CD4-positive, alpha-beta T cell treated with Interleukin-21 for 1 hour (primary cell): ENCODE measurements at places on chromosomes 4 and X.
A peak's percentile ranks its signal among the peaks of the same experiment; 100 is the strongest.

DNA sequence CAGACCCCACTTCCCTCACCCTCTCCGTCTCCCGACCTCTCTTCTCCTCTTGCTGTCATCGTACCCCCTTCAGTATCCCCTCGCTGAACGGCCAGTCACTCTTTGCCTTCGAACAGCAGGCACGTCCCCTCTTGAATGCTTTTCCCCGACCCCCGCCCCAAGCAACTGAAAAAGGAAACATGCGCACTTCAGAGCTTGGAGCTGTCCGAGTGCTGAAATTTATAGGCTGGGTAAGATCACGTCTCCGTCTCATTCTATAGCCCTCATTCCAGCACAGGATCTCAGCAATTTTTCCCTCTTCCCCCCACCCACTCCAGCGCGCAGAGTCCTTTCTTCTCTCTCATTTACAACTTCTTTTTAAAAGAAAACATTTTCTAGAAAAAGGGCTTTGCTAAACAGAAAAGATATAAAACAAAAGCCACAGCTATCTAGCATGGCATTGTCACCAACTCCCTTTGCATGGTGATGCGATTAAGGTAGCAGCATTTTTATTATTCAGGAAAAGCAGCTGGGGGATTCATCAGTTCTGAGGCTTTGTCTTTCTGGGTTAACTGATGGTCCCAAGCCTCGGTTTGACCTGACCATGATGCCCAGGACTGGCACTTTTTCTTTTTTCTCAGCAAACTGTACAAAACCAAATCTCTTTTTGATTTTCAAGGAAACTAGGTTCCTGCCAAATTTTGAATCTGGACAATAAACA is at the start of gene GLRA2:
Gene GLRA2 (plus strand): TSS at position 247 of the 700 bp plus-strand sequence. CDS start 522 bp downstream, outside the sequence.
- peak; percentile 4 for DNase-seq

DNA sequence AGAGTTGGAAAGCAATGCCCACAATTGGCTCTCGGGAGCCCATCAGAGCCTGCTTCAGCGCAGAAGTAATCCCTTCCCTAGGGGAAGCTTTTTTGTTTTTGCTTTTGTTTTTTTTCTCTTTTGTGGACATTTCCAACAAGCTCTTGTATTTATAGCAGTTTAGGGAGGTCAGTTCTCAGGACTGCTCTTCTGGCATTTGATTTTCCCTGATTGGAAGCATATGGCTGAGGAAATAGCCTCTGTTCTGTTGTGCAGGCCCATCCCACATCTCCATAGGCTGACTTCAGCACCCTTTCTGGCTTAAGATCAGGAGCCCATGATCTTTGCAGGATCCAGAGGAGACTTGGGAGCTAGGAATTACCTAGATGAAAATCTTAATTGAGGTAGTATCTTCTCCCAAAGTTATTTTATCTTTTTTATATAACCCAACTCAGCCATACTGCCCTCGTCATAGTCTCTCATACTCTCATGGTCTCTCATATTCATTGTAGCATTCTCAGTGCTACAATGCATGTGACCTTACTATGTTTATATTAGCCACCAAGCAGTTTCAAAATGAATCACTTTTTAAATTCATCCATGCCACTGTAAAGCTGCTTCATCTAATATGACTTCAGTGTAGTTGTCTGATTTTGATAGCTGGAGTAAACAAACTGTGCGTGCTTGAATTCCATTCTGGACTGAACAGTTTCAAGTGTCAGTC is 16.7 kb downstream of the PAGE4 start:
- DNase-seq = no peak

GRCh38 chr4:116223040-116223732 is 862.2 kb downstream of the TRAM1L1 start:
- DNase-seq = no peak

GRCh38 chr4:182741914-182742313 is 175.3 kb downstream of the DCTD start:
- DNase-seq = no peak

- peak; percentile 84 for DNase-seq
Measured at GRCh38 chr4:15649914-15650545, 5.1 kb downstream of the FBXL5 start.

DNA sequence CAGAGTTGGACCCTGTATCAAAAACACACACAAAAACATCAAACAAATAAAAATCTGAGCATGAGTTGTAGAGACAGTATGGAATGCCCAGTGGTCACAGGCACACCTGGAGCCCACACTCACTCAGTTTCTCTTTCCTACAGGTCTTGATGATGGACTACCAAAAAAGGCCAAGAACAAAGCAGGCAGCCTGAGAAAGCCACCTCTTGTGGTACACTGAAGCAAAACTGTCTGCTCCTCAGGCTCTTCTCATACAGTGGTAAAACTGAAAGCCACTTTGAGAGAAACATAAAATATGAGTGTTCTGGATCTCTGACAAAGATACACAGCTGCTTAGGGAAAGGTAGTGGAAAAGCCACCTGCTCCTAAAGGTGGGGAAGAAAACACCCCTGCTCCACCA is 1206.9 kb downstream of the FSTL5 start:
- no peak for DNase-seq

DNA sequence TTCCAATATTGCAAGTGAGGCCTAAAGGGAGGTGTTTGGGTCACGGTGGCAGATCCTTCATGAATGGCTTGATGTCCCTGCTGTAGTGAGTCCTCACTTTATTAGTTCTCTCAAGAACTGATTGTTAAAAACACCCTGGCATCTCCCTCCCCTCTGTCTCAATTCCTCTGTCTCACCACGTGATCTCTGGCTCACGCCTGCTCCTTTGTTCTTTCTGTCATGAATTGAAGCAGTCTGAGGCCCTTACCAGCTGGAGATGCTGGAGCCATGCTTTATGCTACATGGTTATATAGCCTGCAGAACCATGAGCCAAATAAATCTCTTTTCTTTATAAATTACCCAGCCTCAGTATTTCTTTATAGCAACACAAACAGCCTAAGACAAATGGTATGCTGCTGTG is 980.7 kb upstream of the GRIA3 start:
- no peak for DNase-seq

- DNase-seq = no peak
Measured at GRCh38 chr4:182619660-182620059, 297.5 kb downstream of the DCTD start.

GRCh38 chr4:173367946-173368345 is 2.8 kb upstream of the SAP30 start:
- DNase-seq = no peak

DNA sequence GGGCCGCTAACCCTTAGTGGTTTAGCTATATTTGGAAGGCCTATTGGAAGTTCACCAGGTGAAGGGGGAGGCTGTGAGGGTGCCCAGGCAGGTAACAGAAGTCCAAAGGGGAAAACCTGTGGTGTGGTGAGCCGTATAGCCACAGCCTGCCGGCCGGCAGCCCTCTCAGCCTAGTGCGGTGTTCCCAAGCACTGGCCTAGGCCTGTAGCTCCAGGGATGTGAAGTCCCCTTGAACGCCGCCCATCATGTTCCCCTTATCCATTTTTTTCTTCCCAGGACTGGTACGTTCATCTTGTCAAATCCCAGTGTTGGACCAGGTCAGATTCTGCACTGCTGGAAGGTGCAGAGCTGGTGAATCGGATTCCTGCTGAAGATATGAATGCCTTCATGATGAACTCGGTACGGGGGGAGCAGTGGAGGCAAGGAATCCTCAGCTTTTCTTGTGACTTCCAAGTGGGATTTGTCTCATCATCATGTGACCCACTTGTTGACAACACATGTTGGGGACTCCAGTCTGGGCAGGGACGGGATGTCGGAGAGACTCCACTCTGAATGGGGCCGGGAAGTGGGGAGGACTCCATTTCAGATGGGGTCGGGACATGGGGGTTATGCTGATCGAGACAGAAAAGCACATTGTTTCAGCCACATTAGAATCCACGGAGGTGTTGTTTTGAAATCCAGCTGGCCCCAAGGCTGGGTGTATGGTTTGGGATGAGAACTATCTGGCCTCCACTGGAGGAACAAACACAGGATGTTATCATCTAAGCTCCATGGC is 39.2 kb upstream of the MSANTD1 start:
- DNase-seq = no peak

- DNase-seq = no peak
Measured at GRCh38 chrX:139903210-139903609, 29.6 kb downstream of the ATP11C start.
